Articular chondrocyte of knee joint (primary cell): ENCODE measurements at places on chromosomes 6 and 20. TPM values are rescaled to one million over a fixed set of nuclear protein-coding genes. Genes with fewer than 3 reads are reported as not detected.

The LY6G5B gene
- 4.2 and 4.8 TPM in 2 replicates for total RNA-seq

The CST3 gene
- total RNA-seq = 111 and 120 TPM in 2 replicates

The PSORS1C2 gene
- not detected in 2 replicates for total RNA-seq

The TNXB gene
- total RNA-seq = 23.9 and 41.1 TPM in 2 replicates

The C20orf144 gene
- 0.13 TPM in 1 of 2 replicates, not detected in the other for total RNA-seq

The VARS1 gene
- total RNA-seq = 38.3 and 45.2 TPM in 2 replicates

The TMEM181 gene
- total RNA-seq = 39.6 and 45.3 TPM in 2 replicates

The SYNJ2 gene
- 69.9 and 74.0 TPM in 2 replicates for total RNA-seq

The IL17A gene
- total RNA-seq = not detected in 2 replicates

The ZC2HC1B gene
- total RNA-seq = 0.26 TPM in 1 of 2 replicates, not detected in the other

The CLPSL2 gene
- total RNA-seq = not detected in 2 replicates

The SLA2 gene
- total RNA-seq = under 0.01 TPM in 1 of 2 replicates, not detected in the other

The FAM209B gene
- 0.22 and 0.52 TPM in 2 replicates for total RNA-seq

The TFAP2D gene
- total RNA-seq = not detected in 2 replicates

The CHRNA4 gene
- total RNA-seq = not detected in 2 replicates

The PI3 gene
- 0.32 TPM in 1 of 2 replicates, not detected in the other for total RNA-seq

The PRSS16 gene
- not detected in 2 replicates for total RNA-seq

The PI16 gene
- under 0.01 and 0.52 TPM in 2 replicates for total RNA-seq

The BPIFB1 gene
- total RNA-seq = not detected in 2 replicates

The PRELID3B gene
- 48.1 and 56.8 TPM in 2 replicates for total RNA-seq

The C6orf141 gene
- total RNA-seq = not detected in 2 replicates

The RALY gene
- 54.9 and 59.5 TPM in 2 replicates for total RNA-seq

The CLVS2 gene
- 0.11 and 0.13 TPM in 2 replicates for total RNA-seq

The GABRR2 gene
- 0.13 and 0.32 TPM in 2 replicates for total RNA-seq

The NKAIN4 gene
- total RNA-seq = not detected in 2 replicates

The ARMH2 gene
- not detected in 2 replicates for total RNA-seq

The TMC2 gene
- total RNA-seq = not detected in 2 replicates

The HSPA1L gene
- 1.0 and 1.4 TPM in 2 replicates for total RNA-seq

The B3GALT4 gene
- total RNA-seq = 7.6 and 8.2 TPM in 2 replicates
